ENCODE measurements at places on chromosomes 4 and X. TPM values are rescaled to one million over a fixed set of nuclear protein-coding genes. Genes with fewer than 3 reads are reported as not detected.

DNA sequence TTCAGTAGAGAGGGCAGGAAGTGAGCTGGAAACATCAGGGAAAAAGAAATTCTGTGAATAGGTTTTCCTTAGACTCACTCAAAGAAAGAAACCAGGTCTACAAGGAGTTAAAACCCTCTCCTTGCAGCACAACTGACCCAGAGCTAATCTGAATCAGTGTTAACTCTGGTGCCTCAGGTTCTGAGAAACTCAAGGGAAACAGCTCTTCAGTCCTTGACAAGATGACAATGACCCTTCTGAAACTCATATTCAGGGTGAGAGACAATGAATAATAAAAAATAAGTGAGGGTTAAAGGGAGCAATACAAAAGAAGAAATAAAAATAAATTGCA is 903.6 kb downstream of the STPG2 start:
- DNase-seq, result no peak
- H3K36me3 ChIP-seq, result no peaks in the 10 kb centered on the region
- no peak overlapping the region for H3K27ac ChIP-seq
- no peak overlapping the region for H3K4me3 ChIP-seq
- no peaks in the 10 kb centered on the region for H3K4me1 ChIP-seq

- no peaks in the 10 kb centered on the region for H3K4me1 ChIP-seq
- H3K36me3 ChIP-seq, result no peaks in the 10 kb centered on the region
- no peaks in the 10 kb centered on the region for H3K27me3 ChIP-seq
These were observed 280.7 kb upstream of the KLHL4 start for GRCh38 chrX:87236830-87237440.

DNA sequence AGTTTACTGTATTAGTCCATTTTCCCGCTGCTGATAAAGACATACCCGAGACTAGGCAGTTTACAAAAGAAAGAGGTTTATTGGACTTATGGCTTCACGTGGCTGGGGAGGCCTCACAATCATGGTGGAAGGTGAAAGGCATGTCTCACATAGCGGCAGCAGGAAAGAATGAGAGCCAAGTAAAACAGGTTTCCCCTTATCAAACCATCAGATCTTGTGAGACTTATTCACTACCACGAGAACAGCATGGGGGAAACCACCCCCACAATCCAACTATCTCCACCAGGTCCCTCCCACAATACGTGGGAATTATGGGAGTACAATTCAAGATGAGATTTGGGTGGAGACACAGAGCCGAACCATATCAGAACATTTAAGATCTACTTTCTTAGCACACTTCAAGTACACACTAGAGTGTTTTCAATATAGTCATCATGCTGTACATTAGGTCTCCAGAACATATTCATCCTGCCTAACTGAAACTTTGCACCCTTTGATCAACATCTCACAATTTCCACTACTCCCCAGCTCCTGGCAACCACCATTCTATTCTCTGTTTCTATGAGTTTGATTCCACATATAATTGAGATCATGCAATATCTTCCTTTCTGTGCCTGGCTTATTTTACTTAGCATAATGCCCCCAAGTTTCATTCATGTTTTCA is 341.0 kb downstream of the ARHGAP24 start:
- no peak overlapping the region for H3K4me3 ChIP-seq
- H3K36me3 ChIP-seq, result peaks cover 28% of the 10 kb centered on the region
- H3K4me1 ChIP-seq, result peaks cover 12% of the 10 kb centered on the region
- DNase-seq, result no peak

DNA sequence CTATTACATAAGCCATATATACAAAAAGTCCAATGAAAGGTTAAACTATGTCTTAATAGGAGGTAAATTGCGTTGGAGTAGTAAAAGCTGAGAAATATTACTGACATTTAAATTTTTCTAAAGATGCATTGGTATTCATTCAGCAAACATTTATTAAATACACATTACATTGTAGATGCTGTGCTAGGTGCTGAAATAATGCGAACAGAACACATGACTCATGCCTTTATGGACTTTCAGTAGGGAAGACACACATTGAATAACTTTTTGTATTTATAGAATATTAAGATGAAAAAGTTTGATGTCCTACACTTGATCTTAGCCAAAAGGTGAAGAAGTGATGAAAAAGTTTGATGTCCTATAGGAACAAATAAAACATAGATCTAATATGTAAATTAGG is 871.1 kb upstream of the SLIT2 start:
- H3K27ac ChIP-seq, result peak overlapping the region; percentile 34
- H3K36me3 ChIP-seq, result peaks cover 13% of the 10 kb centered on the region
- no peaks in the 10 kb centered on the region for H3K27me3 ChIP-seq
- peaks cover 18% of the 10 kb centered on the region for H3K4me1 ChIP-seq
- DNase-seq, result peak; percentile 14

- no peak overlapping the region for H3K27ac ChIP-seq
- DNase-seq, result no peak
- no peaks in the 10 kb centered on the region for H3K4me1 ChIP-seq
- no peaks in the 10 kb centered on the region for H3K27me3 ChIP-seq
- H3K36me3 ChIP-seq, result no peaks in the 10 kb centered on the region
- H3K4me3 ChIP-seq, result no peak overlapping the region
These were observed 214.8 kb downstream of the DHX15 start for GRCh38 chr4:24369507-24370029.

APELA gene
- total RNA-seq, result not detected

- H3K4me1 ChIP-seq, result no peaks in the 10 kb centered on the region
- DNase-seq, result no peak
- no peaks in the 10 kb centered on the region for H3K27me3 ChIP-seq
- H3K4me3 ChIP-seq, result no peak overlapping the region
These were observed 878.5 kb downstream of the PCDH7 start for GRCh38 chr4:31598639-31599038.
